Hematopoietic multipotent progenitor cell treated with erythropoietin and hydrocortisone succinate and interleukin-3 and kit ligand, for 6 days (in vitro differentiated cells): ENCODE measurements at places on chromosomes 11 and 22.

DNA sequence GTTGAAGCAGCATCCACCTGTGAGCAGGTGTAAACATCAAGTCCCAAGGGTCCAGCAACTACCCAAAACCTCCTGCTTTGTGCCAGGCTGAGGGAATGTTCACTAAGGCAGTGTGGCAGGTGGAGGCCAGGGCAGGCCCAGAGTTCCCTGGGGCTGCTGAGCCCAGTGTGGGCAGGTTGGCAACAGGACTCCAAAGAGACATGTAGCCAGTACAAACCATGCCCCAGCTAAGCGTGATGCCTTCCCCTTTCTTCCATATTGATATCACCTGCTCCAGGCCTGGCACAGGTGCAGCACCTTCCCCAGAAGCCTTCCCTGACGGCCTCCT lies 30.0 kb upstream of the SCUBE2 start:
- DNase-seq = no peak

GRCh38 chr11:86369668-86370067 lies 5.0 kb upstream of the CCDC81 start:
- no peak for DNase-seq

- DNase-seq = peak; percentile 50
Observed at GRCh38 chr22:37282385-37282677, at the start of gene CYTH4. CYTH4 (plus strand) TSS chr22:37282508; CDS start chr22:37282570, 62 bp downstream.

DNA sequence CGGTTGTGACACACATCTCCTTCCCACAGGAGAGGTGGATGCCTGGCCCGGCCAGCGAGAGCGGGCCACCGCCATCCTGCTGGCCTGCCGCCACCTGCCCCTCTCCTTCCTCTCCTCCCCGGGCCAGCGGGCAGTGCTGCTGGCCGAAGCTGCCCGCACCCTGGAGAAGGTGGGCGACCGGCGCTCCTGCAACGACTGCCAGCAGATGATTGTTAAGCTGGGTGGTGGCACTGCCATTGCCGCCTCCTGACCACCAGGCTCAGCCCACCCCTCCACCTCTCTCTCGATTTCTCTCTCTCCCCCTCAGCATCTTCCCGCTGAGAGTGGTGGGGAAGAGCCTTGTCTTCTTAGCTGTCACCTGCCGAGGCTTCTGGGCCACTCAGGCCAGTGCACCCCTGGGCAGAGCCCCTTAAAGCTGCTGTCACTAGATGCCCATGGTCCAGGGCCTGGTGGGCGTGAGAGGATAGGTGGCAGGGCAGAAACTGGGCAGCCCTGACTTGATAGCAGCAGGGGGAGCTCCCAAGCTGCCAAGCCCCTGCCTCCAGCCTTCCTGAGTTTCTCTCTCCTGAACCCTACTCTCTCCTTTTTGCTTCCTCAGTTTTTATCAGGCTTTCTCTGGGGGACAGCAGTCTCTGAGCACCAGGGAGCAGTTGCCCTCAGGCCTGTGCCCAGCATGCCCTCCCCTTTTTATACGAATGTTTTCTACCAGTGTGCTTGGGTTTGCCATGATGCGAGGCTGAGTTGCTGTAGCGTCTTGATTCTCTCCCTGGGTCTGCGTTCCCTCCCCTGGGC lies 9.3 kb downstream of the SHISA8 start:
- DNase-seq = no peak

DNA sequence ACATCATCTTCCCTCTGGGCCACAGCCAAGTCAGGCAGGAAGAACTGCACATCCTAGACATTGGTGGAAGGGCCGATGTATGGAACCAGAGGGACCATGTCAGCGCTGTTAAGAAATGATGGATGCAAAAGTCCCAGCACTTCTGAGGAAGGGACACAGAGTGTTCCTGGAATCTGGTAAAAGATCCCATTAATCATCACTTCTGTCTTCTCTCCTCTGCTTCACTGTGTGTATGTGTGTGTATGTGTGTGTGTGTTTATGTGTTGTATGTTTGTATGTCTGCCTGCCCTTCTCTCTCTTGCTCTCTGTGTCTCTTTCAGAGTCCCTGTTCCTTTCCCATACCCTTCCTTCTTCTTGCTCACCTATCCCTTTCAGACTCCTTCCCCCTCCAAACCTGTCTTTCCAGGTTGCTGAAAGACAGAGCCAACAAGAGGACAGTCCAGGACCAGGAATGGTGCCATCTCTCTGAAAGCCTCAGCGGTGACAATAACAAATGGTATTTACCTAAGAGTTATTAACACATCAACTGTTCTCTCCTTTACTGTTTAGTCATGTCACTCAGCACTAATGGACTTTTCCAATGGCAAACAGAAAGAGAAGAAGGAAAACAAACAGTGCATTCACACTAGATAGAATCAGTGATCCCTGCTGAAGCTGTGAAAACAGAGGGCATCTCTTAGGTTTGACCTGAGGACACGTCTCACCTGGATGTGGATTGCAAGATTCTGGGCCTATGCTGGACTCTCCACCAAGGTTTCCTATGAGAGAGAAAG lies 47.1 kb downstream of the EHF start:
- no peak for DNase-seq

DNA sequence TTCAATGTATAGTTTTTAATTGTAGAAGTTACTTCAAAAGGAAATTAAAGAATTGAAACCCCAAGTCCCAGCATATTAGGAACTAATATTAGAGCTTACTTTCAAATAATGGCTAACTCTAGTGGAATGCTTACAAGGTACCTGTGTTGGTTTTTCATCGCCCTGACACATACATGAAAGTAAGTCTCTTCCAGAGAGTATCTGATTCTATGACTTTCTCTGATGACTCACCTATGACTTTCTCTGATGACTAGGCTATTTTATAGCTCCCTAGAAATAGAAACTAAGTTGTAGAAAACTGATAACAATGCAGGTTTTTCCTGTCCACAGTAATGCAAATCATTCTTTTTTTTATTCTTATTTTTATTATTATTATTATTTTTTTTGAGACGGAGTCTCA lies 33.6 kb upstream of the MMP7 start:
- peak; percentile 39 for DNase-seq

DNA sequence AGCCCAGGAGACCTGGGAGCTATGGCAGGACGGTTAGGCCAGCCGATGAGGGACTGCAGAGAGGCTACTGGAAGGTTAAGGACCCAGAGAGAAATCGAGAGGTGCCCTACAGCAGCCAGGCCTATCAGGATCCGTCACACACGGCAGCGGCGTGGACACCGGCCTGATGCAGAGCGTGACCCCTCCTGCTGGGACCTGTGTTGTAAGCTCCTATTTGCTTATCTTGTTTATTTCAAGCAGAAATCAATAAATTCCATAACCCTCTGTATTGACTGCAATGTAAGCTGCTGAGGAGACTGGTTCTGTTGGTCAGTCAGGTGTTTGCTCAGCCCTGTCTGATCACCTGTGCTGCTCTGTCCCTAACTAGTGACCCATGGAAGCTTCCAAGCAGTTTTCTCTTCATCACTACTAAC lies 39.9 kb downstream of the PPP2R1B start:
- no peak for DNase-seq

GRCh38 chr22:45217345-45217744 lies 23.3 kb downstream of the KIAA0930 start:
- DNase-seq = no peak

- no peak for DNase-seq
Observed at GRCh38 chr11:94730153-94730552, 38.0 kb upstream of the AMOTL1 start.

DNA sequence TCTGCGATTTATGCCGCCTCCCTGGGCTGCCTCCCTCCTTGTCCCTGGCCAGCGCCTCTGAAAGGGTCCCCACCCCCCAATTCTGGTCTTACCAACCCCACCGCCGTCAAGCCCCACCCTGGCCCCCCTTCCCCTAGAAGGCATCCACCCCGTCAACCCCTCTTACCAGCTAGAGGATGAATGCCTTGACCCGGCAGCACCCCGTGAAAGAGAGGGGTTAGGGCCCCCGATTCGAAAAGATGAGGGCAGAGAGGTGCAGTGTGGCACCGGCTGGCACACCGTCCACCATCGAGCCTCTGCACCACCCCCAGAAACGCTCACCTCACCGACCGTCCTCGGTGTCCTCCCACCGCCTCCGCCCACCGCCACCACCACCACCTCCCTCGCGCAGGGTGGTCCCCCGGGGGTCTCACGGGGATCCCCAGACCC lies 559 bp downstream of the ELFN2 start:
- no peak for DNase-seq

GRCh38 chr22:36767035-36767775 lies 8.7 kb downstream of the IFT27 start:
- no peak for DNase-seq

GRCh38 chr11:121109916-121110586 lies 9.0 kb downstream of the TECTA start:
- DNase-seq = no peak

DNA sequence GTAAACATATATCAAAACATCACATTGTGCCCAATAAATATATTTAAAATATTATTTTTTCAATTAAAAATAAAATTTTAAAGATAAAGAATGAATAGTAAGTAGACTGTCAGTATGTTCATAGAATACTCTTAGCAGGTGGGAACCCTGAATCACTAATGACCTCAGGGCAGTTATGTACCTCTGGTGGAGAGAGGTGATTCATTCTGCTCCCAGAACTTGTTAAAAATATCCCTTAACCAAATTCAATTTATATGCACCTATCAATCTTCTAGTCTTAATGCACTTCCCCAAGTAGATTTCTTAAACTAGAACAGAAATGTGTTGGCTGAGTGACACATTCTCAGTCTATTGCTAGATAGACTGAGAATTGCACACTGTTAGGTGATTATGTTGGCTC lies 183.9 kb upstream of the SYN3 start:
- DNase-seq = no peak

DNA sequence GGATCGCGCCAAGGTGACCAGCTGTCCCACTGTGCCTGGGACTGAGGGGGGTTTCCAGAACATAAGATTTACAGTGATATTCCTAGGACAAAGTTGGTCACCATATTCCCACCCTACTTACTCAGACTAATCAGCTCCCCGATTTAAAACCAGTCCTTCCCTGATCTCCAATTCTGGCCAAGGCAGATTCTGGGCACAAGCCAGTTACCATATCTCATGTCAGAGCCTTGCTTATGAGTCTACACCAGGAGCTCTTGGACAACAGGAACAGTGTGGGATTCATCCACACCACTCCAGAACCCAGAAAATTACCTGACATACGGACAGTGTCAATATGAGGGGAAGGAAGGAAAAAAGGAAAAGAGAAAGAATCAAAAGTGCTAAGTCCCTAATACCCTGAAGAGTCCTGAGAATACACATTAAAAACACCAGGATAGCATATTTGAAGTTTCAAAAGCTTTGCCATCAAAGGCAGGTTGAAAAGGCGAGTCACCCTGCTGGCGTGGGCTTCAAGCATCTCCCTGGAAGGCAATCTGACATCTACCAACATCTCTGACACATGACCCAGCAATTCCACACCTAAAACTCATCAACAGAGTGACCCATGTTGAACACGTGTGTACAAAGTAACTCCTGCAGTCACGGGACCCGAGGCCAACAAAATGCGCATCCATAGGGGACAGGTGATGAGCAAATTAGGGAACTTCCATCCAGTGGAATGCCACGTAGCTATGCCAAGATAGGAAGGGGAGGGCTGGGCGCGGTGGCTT lies 8.0 kb upstream of the IL2RB start:
- no peak for DNase-seq

GRCh38 chr11:96242971-96243647 lies 99.9 kb downstream of the MAML2 start:
- peak; percentile 91 for DNase-seq

- no peak for DNase-seq
Observed at GRCh38 chr11:129658526-129658867, 157.2 kb upstream of the TMEM45B start.

DNA sequence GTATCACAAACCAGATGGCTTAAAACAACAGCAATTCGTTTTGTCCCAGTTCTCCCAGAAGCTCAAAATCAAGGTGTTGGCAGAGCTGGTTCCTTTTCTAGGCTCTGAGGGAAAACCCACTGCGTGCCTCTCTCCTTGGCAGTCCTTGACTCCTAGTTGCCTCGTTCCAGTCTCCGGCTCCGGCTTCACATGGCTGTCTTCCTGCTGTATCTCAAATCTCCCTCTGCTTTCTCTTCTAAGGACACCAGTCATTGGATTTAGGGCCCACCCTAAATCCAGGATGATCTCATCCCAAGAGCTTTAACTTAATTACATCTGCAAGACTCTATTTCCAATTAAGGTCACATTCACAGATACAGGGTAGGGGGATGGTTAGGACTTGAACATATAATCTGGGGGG lies 9.2 kb upstream of the NAA40 start:
- no peak for DNase-seq

- peak; percentile 4 for DNase-seq
Observed at GRCh38 chr11:127627629-127628457, 627.3 kb upstream of the KIRREL3 start.

DNA sequence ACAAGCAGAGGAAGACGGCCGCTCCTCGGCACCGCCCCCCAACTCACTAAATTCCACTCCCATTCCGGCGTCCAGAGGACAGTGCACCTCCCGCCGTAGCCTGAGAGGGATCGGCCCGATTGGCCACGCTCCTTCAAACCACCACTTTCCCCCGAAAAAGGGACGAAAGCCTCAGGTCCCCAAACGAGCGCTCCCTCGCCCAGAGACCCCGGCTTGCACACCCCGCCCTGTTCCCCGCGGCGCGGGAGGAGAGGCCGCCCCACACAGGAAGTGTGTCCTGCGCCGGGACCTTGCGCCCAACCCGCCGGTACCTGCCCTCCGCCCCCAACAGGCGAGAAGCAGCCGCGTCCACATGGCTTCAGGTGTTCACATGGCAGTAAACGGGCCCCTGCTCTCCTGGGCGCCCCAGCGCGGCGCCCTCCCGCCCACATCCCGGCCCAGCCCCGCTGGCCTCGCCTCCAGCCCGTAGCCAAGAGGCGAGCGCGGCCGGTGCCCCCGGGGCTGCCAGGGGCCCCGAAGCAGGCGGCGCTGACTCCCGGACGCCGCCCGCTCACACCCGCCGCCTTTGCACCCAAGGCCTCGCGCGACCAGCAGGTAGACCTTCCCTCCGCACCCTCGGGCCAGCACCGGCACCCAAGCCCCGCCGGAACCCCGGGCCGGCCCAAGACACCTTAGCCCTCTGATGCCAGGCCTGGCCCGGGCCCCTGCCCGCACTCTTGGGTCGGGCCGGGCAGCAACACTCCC lies 849 bp downstream of the TCF20 start:
- DNase-seq = peak; percentile 66

GRCh38 chr11:30495437-30495836 lies 90.7 kb downstream of the MPPED2 start:
- DNase-seq = no peak
